Tibial nerve (tissue), 4 donors: ENCODE measurements at places on chromosomes 3 and 15. TPM values are rescaled to one million over a fixed set of nuclear protein-coding genes. Genes with fewer than 3 reads are reported as not detected.

Gene FRMD5
- total RNA-seq, result 2.9 TPM

Gene RASGRF1
- total RNA-seq, result 0.30 TPM

Gene SEMA3F
- total RNA-seq, result 14.4 TPM

Gene RHCG
- total RNA-seq, result not detected

Gene UBA5
- total RNA-seq, result 39.6 TPM

Gene GOLGA6L7
- not detected for total RNA-seq

Gene GPR62
- not detected for total RNA-seq
